T1000 (cell line): ENCODE measurements at places on chromosomes 3 and 15.

- no peak for DNase-seq
These were observed 4.7 kb downstream of the SEMA3G start for GRCh38 chr3:52440249-52440551.

GRCh38 chr3:16461463-16462245, 51.8 kb downstream of the RFTN1 start:
- DNase-seq: no peak

DNA sequence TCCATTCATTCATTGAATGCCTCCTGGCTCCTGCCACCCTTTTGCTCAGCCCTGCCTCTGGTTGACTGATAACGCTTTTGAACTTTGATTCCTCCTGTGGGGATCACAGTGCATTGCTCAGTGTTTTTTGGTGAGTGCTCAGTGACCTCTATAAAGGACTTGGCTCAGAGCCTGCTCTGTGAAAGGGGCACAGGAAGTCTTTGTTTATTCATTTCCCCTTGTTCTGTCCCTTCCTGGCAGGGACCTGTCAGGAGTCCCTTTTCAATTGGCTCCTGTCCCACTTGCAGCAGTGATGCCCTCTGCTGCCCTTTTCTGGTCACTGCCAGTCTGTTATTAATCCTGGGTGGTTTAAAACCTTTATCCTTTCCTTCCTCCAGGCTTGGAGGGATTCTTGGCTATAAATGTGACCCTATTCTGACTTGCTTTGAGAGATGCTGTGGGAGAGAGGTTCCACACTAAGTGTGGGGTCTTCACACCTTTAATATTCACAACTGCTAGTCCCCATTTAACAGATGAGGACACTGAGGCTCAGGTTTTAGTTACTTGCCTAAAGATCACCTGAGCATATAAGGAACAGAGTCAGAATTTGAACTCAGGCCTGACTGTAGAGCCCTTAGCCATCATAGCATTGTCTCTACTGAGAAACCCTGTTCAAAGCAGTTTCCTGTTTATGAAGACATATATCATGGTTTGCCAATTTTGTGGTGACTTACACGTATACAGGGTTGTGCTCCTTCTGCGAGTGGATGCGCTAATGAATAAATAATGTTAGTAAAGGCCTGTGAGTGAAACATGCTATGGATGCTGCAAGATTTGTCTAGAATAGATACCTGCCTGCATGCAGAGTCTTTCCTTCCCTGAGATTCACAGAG, 23.2 kb upstream of the TATDN2 start:
- DNase-seq: peak; percentile 62

- DNase-seq: no peak
These were observed 473.6 kb downstream of the ROBO2 start for GRCh38 chr3:77513542-77513941.

GRCh38 chr15:66774001-66774814, 72.2 kb downstream of the SMAD6 start:
- peak; percentile 64 for DNase-seq
